T1000 (cell line): ENCODE measurements at places on chromosomes 1 and 21.

GRCh38 chr1:62800825-62801306 is 16.9 kb downstream of the ATG4C start:
- DNase-seq = no peak

DNA sequence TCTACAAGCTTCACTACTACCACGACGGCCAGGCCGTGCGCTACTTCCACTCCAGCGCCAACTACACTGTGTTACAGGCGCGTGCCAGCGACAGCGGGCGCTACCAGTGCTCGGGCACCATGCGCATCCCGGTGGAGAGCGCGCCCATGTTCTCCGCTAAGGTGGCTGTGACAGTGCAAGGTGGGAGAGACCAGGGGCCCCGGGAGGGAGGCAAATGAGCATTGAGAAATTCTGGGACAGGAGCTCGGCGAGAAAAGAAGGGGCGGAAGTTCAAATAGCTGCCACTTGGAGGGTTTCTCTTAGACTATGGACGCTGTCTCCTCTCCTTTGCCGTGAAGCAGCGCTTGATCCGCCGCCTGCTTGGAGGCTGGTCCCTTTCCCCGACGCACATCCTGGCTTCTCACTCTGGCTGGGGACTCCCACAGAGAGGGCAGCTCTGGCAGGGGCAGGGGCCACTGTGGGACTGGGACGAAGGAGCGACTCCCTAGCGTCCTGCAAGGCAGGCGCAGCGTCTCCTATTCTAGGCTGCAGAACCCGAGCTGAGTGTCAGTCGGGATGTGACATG is 4.6 kb downstream of the FCRLB start:
- DNase-seq = no peak

DNA sequence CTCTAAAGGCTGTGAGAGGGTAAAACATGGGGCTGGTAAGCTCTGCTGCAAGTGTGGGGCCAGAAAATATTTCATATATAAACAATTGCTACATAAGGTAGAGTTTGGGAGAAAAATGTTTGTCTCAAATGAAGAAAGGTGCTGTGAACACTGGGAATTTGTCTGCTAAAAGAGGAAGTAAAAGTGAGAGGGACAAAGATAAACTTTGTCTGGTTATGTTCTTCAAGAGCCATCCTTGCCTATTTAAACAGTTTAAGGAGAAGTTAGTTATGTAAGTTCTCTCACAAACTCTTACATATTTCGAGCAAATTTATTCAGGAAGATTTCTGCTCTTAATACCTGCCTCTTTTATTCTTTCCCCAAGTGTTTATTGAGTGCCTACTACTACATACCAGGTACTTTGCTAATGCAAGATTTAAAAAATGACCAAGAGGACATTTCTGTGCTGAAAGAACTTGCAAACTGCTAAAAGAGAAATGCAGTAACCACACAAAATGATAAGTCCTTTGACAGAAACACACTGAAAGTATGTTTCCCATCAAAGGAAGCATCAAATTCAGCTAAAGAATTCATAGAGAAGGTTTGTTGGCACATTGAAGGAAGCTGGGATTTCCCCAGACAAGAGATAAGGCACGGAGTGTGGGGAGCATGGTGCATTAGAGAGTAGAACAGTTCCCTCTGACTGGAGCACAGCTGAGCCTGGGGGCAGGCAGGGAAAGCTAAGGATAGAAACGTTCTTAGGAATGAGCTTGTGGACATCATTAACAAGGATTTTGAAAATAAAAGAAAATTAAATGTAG is 549.1 kb downstream of the PTBP2 start:
- DNase-seq = no peak

DNA sequence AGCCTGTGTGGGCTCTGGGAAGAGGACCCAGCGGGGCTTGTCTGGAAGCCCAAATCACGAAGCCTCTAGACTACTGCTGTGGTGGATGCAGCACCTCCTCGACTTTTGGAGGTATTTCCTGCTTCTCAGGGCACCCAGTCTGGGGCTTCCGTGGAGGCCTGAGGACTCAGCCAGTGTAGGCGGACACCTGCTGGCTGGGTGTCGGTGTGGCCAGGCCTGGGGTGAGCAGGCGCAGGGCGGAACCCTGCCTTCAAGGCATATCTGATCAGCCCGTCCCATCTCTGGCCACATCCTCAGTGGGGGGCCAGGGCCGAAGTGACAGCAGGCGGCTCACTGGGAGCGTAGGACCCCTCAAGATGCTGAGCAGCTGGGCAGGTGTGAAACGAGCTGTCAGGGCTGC is 6.9 kb downstream of the PLCH2 start:
- no peak for DNase-seq

DNA sequence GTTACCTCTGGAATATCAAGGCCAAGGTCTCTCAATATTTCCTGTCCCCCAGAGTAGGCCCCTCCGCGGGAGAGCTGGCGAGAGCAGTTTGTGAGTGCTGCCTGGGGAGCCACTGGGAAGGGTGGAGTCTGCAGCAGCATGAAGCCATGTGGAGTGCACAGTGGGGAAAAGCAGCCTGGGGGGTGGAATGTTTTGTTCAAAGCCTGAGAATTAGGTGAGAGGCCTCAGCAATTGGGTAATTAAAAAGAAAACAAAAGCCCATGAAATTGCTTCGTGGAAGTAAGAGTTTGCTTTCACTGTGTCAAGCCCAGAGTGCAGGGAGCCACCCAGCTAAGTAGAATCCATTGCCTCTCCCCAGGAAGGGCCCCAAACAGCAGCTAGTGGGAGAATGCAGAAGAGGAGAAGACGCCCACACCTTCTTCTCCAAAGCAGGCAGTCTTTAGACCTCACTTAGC is 30.2 kb upstream of the DISC1 start:
- DNase-seq = no peak

DNA sequence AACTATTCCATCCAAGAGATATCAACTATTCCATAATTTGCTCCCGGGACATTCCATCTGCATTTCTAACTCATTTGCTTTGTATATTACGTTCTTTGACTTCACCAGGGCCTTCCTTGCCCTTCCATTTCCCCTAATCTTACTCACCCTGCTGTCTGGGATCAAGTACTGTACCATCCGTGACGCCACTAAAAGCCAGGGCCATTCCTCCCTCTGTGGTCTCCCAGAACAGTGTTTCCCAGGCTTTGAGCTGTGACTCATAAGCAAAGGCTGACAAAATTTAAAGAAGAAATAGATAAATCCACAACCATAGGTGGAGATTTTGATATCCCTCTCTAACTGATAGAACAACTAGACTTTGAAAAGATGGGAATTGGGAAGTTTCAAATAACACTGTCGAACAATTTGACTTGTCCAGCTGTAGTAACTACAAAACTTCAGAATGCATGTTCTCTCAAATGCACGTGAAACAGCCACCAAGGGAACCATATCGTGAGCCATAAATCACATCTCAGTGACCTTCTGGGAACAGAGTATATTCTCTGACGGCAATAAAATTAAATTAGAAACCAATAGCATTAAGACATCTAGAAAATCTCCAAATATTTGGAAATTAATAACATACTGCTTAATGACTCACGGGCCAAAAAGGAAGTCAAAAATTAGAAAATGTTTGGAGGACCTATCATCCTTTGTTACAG is 501.0 kb downstream of the SETD4 start:
- DNase-seq = peak; percentile 42

DNA sequence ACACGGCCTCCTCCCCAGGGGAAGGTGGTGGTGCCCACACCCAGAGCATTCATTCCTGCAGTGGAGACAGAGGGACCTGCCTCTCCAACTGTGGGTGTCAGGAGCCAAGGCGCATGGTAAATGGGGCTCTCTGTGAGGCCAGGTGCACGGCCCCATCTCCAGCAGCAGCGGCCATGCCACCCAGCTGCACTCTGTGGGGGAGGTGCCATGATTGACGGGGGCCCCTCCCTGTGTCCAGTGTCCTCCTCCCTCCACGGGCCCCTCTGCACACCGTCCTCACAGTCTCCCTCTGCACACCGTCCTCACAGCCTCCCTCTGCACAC is 83.6 kb upstream of the COL6A1 start:
- DNase-seq = no peak

DNA sequence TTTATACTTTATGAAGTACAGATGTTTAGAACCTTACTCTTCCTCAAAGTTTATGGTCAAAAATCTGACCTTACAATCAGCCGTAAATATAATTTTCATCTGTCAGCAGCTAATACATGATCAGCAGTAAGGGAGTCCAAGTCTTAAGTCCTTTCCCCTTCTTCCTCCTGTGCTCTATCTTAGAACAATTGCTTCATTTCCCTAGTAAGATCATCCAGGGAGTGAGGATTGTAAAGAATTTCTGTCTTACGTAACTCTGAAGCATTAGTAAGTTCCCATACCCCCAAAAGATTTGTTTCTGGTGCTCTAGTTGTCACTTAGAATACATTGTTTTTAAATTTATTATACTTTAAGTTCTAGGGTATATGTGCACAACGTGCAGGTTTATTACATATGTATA is 2.1 kb downstream of the SETDB1 start:
- DNase-seq = no peak

DNA sequence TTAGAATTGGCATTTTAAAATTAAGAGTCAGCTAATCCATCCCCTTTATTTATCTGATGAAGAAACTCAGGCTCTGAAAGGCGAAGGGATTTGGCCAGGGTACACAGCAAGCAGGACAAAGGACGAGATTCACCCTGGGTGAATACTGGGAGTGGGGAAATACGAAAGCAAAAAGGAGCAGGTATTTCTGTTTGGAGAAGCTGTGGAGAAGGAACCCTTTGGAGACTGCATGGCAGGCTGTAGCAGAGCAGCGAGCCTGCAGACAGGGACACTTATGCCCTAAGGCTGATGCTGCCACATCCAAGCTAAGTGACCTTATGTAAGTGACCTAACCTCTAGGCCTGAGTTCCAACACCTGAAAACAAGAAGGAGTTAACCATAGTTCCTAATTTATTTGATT is 207.2 kb upstream of the C1orf87 start:
- no peak for DNase-seq

DNA sequence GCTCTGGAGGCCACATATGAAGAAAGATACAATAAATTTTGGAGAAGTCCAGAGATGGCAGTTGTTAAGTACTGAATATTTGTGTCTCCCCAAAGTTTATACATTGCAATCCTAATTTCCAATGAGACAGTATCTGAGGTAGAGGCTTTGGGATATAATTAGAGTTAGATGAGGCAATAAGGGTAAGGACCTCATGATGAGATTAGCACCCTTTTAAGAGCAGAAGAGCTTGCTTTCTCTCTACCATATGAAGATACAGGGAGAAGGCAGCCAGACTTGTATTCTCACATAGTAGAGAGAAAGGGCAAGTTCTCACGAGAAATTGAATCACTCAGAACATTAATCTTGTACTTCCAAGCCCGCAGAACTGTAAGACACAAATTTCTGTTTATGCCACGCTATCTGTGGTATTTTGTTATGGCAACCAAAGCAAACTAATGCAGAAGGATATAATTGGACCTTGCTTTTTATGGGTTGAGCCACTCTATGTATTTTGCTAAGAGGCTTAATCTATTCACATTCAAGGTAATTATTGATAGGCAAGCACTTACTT is 430.1 kb downstream of the KCNT2 start:
- no peak for DNase-seq

GRCh38 chr1:184724843-184725242 is 29.8 kb downstream of the EDEM3 start:
- DNase-seq = no peak

DNA sequence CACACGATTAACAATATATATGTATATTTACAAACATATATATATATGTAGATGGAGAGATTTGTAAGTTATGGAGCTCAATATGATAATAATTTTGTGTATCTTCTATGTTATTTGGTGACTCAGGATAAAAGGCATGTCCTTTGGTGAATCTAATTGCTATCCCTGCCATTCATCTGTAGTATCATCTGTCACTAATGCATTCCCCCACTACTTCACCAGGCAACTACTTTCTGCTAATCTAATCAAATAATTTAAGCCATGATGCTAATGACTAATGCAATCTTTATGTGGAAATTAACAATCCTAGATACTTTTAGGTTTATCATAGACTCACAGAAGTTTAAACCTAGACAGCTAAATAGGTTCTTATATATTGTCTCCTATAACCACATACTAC is 1074.5 kb downstream of the PLA2G4A start:
- no peak for DNase-seq

DNA sequence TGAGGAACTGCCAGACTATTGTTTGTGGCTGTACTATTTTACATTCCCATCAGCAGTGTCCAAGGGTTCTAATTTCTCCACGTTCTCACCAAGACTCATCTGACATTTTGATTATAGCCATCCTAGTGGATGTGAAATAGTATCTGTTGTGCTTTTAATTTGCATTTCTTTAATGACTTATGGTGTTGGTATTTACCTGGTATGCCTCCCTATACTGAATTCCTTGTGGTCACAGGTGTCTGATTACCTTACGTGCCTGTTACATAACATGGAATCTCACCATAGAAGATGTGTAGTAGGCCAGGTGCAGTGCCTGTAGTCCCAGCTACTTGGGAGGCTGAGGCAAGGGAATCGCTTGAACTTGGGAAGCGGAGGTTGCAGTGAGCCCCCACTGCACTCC is 13.5 kb downstream of the ZYG11A start:
- DNase-seq = no peak

- DNase-seq = no peak
These were observed 155.4 kb downstream of the NFIA start for GRCh38 chr1:61237659-61238358.

- no peak for DNase-seq
These were observed 675.0 kb downstream of the USP25 start for GRCh38 chr21:16404776-16405175.

- DNase-seq = no peak
These were observed 5.8 kb upstream of the ETV3L start for GRCh38 chr1:157105298-157105987.

- DNase-seq = no peak
These were observed 25.0 kb downstream of the GORAB start for GRCh38 chr1:170556917-170557316.

DNA sequence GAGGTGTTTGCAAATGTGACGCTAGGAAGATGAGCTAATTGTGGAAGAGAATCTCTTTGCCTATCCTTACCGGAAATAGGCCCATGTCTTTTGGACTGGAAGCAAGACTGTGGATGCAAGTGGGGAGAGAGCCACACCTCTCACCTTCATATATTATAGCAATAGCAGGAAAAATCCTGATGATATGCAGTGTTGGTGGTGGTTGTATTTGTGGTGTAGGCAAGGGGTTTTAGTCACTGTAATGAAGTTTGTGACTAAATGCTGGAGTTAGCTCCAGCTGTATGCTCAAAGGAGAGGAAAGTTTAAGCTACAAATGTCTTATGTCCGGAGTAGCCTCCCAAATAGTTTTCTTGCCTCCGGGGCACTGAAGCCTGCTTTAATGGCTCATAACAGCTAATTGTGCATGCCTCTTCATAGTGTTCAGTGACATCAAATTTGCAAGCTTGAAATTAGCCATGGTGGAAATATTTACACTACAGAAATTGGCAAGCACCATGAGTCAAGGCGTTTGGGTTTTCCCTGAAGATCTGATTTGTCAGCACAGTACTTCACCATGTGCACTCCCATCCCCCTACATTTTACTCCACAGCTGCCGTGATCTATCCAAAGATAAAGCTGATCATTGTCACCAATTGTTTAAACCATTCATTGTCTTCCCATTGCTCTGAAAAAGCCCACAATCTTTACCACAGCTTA is 102.6 kb upstream of the ZNF644 start:
- no peak for DNase-seq

GRCh38 chr21:14688412-14688811 is 142.3 kb upstream of the SAMSN1 start:
- DNase-seq = no peak

GRCh38 chr21:29741761-29742160 is 198.0 kb downstream of the GRIK1 start:
- no peak for DNase-seq
